Kidney capillary endothelial cell (primary cell): ENCODE measurements at places on chromosomes 16 and 17.
A peak's percentile ranks its signal among the peaks of the same experiment; 100 is the strongest.

- DNase-seq = no peak
Observed at GRCh38 chr17:72264682-72265405, 144.0 kb downstream of the SOX9 start.

- no peak for DNase-seq
Observed at GRCh38 chr16:17348042-17348783, 122.5 kb downstream of the XYLT1 start.

- DNase-seq = no peak
Observed at GRCh38 chr17:66713533-66714042, 121.3 kb upstream of the CACNG5 start.

GRCh38 chr17:7266784-7267183, 4.5 kb upstream of the CLDN7 start:
- no peak for DNase-seq

GRCh38 chr17:21233581-21234347, 19.4 kb downstream of the NATD1 start:
- no peak for DNase-seq

DNA sequence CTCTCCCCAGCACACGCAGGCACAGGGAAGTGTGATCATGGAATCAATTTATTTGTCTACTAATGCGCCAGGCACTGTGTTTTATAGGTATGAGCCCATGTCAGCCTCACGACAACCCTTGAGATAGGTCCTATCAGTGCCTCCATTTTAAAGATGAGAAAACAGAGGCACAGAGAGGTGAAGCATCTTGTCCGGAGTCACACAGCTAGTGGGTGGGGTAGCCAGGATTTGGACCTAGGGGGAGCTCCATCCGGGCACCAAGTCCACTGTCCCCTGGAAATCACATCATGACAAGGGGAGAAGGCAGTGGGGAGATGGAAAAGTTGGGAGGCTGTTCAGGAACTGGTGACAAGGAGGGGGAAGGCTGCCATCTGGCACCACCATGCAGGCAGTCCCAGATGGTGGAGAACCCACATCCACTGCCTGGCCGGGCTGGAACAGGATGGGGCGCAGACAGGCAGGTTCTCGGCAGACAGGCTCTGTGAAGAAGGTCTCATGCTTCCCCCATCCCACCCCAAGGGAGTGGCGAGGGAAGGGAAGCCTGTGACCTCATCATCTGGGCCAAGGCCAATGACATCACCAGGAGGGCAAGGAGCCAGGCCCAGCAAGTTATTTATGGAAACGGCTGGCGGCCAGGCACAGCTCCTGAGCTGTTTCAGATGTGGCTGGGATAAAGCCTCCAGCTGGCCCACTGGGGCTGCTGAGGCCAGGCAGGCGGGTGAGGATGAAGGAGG, 126.0 kb upstream of the SDK2 start:
- DNase-seq = peak; percentile 85

GRCh38 chr16:57732037-57732436, 3.5 kb upstream of the KATNB1 start:
- no peak for DNase-seq

DNA sequence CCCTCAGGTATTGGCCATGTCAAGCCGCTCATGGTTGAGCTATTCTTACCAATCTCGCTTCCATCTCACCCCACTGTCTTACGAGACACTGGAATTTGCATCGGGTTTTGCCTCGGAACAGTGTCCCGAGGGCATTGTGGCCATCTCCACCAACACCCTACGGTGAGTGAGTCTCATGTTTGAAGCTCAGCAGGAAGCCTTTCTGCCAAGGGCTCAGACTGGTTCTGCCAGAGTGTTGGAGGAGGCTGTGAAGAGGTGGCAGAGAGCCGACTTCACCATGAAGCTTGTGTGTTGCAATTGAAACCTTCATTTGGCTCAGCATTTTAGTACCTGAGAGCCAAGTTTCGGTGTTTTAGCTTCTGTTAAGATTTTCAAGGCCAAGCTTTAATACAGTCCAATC, 38.0 kb downstream of the SF3B3 start:
- DNase-seq = no peak

GRCh38 chr16:26830428-26831127, 236.1 kb upstream of the C16orf82 start:
- no peak for DNase-seq

- no peak for DNase-seq
Observed at GRCh38 chr17:39973496-39973895, 7.1 kb upstream of the PSMD3 start.

GRCh38 chr17:35740216-35740615, 8.8 kb downstream of the RASL10B start:
- no peak for DNase-seq

GRCh38 chr17:53627511-53627910, 195.2 kb upstream of the KIF2B start:
- no peak for DNase-seq

- DNase-seq = no peak
Observed at GRCh38 chr17:11487469-11487868, 110.8 kb upstream of the DNAH9 start.

- no peak for DNase-seq
Observed at GRCh38 chr17:45291171-45291805, 25.5 kb downstream of the MAP3K14 start.

GRCh38 chr17:48617471-48618255, 2.6 kb upstream of the HOXB8 start:
- DNase-seq = no peak
